ENCODE measurements at places on chromosomes 2 and 18.

- no peak for DNase-seq
These were observed 77.6 kb downstream of the SMIM21 start for GRCh38 chr18:75349668-75350511.

DNA sequence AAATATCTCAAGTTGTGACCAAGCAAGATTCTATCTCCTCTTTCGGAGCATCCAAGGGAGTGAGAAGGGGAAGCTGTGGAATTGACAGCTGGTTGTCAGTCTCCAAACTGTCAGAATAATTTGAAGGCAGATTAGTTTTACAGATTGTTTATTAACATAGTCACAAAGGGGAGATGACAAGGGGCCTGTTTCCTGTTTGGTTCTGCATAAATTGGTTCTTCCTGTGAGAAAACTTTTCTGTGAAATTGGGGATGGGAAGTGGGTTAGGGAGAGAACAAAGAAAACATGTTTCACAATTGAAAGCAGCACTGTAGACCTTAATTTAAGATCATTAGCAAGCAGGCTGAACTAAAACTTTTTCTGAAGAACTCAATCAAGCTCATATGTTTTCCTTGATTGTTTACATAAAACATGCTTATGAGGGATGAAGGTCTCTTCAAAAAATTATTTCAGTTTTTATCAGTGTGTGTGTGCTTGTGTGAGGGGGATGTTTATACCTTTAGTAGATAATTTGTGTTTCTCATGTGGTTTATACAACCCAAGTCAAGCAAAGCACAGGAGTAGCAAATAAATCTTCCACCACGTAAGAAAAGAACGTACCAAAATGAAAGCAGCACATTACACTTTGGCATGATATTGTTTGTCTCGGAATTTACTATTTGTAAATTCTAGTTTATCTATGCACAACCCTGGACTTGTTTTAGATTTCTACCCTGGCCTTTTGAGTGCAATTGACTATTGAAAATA is 604.9 kb upstream of the CDH2 start:
- DNase-seq: no peak

DNA sequence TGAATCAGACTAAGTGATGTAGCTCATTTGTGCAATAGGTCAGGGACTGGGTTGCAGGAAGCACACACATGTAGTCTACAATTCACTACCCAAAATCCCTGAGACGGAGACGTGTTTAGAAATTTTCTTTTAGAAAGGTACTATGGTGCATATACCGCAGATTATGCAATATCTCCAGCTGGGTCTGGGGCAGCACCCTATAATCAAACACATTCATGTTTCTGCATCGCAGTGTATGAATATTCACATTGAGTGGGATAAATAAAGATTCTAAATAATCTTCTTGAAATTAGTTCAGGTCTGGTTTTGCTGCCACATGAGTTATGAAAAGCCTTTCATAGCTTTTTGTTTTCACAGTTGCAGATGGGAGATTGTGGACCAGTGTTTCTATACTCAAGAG is 395.7 kb upstream of the FANCL start:
- DNase-seq: no peak

GRCh38 chr2:30736461-30737325 is 70.6 kb downstream of the CAPN13 start:
- DNase-seq: no peak

GRCh38 chr2:54289917-54290316 is 33.9 kb upstream of the TSPYL6 start:
- DNase-seq: no peak

DNA sequence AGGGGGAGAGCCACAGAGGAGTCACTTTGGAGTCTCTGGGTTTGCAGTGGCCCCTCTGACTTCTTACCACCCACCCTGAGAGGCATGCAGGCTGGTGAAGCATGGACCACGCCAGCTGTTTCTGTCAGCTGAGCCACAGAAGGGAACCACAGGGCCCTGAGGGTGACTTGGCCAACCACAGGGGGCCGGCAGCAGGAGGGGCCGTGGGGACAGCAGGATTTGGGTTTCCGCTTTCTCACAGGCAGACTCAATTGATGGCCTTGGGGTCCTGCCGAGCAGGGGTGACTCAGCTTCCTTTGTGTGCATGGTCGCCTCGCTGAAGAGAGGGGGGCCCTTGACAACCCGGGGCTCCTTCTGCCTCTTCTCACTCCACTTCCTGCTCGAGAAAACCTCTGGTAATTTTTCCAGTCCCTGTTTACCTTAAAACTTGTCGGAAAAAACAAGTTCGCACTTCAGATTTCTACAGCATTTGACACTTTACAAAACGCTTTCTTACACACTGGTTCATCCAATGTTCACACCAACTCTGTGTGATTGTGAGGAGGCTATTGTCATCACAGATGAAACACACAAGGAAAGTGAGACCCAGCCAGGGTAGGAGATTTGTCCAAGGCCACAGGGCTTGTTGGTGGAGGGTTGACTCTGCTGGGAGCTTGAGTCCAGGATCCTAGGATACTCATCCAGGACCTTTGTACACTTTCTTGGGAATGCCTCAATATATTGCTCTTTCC is 311.2 kb downstream of the LPIN1 start:
- DNase-seq: no peak

GRCh38 chr2:28108143-28108542 is 217.6 kb downstream of the BABAM2 start:
- DNase-seq: no peak

GRCh38 chr18:44826418-44827259 is 146.0 kb downstream of the SETBP1 start:
- no peak for DNase-seq

- no peak for DNase-seq
These were observed 78.0 kb upstream of the BZW1 start for GRCh38 chr2:200733713-200734198.

GRCh38 chr2:138028538-138028937 is 64.3 kb downstream of the HNMT start:
- DNase-seq: no peak

GRCh38 chr18:55996717-55997116 is 408.7 kb upstream of the TCF4 start:
- no peak for DNase-seq

DNA sequence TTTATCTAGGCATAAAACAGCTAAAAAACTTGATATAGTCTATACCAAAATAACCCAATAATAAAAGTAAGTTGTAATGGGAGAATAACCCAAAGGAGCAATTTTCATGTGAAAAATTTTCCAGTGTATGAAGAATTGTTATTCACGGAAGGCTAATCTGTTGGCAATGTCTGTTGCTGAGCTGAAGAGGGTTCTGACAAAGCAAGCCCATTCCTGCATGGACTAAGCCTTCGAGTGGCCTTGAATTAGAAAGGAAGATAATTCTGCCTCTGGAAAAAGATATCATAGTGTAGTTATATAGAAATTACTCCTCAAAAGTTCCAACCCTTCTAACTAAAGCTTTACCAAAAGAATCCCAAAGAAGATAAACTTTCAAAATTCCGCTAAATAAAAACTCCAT is 101.5 kb downstream of the MAP2 start:
- no peak for DNase-seq

GRCh38 chr2:98552499-98553179 is 55.7 kb downstream of the COA5 start:
- no peak for DNase-seq

GRCh38 chr2:24007693-24008092 is 2.2 kb upstream of the MFSD2B start:
- DNase-seq: no peak

DNA sequence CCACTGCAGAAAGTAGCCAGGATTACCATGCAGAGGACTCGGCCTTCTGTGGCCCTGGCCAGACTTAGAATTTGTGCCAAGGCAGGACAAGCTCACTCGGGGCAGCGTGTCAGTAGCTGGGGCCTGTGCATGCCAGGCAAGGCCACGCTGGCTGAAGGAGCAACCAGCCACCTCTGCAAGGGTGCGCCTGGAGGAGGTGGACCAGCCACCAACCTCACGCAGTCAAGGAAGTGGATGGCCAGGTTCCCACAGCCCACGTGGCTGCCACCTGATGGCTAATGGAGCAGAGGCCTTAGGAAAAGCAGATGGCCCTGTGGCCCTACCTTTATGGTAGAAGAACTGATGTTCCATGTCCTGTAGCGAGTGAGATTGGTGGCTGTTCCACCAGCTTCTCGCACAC is 107.9 kb downstream of the CCDC74A start:
- DNase-seq: no peak

DNA sequence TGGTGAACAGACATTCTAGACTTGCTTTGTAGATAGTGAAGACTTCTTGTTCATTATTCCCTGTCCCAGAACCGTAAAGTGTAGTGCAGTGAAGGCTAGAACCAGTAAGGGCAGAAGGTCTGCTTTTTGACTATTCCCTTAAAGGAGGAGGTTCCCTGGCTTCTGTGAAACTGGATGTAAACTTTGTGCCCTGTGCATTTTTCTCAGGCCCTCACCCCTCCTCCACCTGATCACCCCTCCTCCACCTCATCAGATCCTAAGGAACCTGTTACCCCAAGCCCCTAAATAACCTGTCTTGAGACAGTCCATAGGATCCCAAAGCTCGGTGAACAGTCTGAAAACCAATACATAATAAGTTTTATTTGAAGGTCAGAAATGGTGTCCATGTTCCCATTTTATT is 33.7 kb downstream of the SFT2D3 start:
- no peak for DNase-seq

DNA sequence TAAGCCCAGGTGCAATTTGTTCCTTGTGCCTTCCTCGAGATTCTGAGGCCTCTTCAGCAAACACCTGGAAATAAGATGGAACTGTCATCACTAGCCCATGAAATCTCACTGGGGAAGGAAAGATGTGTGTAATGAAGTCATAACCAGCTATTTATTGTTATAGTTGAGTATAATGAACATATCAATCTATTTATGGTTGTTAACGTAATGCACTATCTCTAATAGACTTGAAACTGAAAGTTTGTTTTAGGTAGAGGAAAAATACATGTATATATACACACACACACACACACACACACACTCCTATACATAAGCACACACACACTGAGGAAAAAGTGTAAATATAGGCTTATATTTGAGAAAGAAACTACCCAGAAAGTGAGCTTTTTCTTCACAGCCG is 62.8 kb downstream of the UGGT1 start:
- no peak for DNase-seq

DNA sequence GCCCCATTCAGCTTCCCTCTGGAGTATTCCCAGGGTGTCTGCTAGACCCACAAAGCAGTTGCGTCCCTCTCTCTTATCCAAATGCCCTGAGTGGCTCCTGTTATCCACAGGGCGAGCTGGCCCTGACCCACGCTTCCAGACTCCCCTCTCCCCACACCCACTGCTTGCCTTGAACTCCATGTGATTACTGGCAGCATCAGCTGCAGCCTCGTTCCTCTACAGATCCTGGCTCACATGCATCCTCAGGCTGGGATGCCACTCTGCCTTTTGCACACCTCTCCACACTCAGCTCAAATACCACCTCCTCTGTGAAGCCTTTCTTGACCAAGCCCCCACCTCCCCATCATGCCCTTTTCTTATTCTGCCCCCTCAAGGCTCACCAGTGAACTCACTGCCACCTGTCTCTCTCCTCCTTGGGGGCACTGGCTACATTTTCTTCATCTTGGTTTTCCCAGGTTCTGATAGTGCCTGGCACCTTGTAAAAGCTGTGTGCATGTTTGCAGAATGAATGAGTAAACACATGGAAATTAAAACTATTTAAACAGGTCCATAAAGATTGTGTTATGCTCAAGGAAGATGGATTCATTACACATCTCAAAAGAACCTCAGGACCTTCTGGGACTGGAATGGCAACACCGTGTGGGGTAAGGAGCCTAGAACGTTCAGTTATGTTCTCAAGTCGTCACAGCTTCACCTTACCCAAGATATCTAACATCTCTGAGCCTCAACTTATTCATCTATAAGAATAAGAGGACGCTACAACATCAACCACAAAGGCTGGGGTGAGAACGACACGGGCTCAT is 165.0 kb downstream of the BCL2 start:
- no peak for DNase-seq

- peak; percentile 62 for DNase-seq
These were observed 28.4 kb downstream of the ARHGEF4 start for GRCh38 chr2:130864830-130865800.

GRCh38 chr2:20645761-20646160 is 5.1 kb downstream of the HS1BP3 start:
- DNase-seq: no peak

- no peak for DNase-seq
These were observed 24.6 kb downstream of the COX7A2L start for GRCh38 chr2:42336361-42336965.

GRCh38 chr18:74286856-74287255 is 4.9 kb downstream of the CYB5A start:
- DNase-seq: no peak

DNA sequence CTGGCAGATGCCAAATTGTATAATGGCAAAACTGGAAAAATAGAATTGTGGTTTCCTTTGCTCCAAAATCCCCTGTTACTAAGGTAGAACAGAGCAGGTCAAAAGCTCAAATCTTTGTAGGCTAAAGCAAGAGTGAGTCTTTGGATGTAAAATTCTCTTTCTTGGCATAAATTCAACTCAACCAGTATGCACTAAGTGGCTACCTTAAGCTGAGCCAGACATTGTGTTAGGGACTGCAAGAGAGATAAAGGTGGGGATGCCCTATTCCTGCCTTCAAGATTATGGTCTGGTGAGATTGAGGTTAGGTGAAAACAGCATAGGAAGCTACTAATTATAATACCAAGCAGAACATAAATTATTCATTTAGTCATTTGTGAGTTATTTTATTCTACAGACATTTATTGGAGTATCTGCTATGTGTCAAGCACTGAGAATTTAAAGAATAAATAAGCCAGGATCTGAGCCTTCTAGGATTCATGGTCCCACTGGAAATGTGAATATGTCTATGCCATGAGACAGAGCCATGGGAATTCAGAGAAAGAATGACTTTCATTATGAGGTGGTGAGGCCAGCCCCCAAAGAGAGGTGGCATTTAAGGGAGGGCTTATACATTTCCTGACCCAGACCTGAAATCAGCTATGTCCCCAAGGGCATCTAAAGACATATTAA is 198.0 kb upstream of the NCKAP5 start:
- no peak for DNase-seq

GRCh38 chr2:99032001-99032400 is 96.0 kb upstream of the CRACDL start:
- no peak for DNase-seq

GRCh38 chr2:54227798-54228197 is 28.2 kb downstream of the TSPYL6 start:
- DNase-seq: no peak

DNA sequence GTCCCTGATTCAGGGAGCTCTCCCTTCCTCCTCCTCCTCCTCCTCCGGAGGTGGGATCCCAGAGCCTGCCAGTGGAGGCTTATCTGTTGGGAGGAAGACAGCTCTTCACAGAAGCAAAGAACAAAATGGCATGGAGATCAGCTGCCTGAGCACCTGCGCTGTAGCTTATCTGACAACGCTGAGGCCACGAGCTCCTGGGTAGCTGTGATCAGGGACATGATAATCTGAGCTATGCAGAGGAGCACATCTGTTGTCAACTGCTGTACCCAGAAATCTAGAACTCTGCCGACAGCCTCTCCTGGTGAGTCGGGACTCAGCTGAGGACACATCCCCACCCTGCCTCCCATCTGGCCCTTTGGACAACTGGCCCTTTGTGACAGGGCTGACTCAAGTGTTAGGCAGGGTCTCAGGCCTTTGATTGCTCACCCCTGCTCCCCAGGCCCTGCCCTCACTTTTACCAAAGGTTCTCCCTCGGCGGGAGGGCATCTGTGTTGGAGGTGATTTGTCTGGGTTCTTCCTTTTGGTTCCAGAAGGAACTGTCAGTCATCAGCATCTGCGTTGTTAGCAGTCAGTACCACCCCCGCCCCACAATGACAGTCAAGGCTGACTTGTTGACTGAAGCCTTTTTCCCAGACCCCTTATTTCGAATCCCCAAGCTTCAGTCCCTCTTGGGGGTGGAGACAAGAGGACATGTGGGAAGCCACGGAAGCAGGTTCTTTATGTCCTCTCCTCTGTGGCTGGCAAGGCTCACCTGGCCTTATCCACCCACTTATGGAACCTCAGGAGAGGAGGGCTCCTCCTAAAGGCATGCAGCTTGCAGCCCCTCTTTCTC is 5.9 kb upstream of the CNNM3 start:
- DNase-seq: no peak
